ENCODE measurements at places on chromosomes 12 and 14.

GRCh38 chr12:11633968-11634367 is 15.5 kb upstream of the ETV6 start:
- no peak for DNase-seq

DNA sequence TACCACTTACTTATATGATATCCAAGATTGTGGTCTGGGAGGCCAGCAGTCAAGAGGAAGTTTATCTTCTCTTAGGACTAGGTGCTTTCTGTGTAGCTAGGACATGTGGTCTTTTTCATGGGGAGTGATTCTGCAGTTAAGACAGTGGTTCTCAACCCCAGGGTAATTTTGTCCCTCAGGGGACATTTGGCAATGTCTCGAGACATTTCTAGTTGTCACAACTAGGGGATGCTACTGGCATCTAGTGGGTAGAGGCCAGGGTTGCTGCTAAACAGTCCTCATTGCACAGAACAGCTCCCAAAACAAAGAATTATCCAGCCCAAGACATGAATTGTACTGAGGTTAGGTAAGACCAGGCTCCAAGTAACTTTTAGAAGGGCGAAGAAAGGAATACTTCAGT is 20.0 kb downstream of the AMDHD1 start:
- no peak for DNase-seq

- DNase-seq = no peak
These were observed 25.3 kb downstream of the DRAM1 start for GRCh38 chr12:101902641-101903040.

DNA sequence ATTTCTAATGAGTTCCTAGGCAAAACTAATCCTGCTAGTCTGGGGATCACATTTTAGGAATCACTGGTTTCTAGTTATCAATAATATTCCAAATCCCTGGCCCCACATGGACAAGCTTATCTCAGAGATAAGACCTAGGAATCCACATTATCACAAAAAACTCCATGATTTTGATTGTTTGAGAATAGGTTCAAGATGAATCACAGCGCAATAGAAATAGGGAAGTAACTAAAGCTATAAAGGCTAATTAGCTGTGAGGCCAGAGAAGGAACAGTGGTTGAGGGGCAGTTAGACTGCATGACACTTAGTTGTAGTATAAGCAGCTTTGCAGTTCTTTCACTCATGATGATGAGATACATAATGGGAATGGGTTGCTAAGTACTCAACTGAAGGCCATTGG is 13.1 kb upstream of the ATP5F1B start:
- no peak for DNase-seq

DNA sequence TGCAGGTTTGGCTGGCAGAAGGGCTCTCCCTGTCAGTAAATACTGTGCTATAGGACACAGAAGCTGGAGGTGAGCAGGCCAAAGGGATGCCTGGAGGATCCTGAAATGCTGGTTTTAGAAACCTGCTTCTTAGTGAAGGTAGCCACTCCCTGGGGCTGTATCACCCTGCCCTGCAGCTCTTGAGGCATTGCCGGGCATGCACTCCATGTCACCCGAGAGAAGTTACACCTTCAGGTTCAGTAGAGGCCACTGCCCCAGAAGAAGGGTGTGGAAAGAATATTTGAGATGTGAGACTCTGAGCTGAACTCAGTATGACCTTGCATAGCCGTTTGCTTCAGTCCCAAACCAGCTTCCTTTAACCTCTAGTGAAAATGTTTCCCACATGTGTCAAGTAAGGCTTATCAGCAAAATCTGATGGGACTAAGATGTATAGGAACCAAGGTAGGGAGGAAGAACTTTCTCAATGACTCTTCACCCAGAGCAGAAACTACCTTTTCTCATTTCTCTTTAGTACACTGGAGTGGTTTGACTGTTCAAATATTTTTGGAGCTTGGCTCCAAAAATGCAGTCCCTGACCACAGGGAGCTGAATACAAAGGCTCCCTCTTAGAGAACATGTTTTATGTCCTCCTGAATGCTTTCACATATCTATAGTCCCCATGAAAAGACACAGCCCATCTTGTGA is 164.5 kb upstream of the DYRK2 start:
- no peak for DNase-seq

DNA sequence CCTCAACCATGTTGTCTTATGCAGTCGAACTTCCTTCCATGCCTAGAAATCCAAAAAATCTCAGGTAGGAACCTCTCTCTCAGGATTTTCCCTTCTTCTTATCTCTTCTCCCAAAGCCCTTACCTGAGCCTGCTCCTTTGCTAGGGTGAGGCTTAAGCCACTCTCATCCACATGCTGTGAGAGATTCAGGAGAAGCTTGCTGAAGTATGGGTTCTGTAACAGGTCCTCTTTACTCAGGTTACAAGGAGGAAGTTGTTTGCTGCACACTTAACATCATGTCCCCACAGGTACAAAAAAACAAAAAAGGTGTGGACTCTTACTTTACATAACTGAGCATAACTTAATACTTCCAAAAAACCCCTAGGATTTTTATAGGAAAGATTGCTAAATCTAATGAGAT is 4.5 kb downstream of the HAUS4 start:
- no peak for DNase-seq

- no peak for DNase-seq
These were observed 1331.5 kb upstream of the TMEM132C start for GRCh38 chr12:126935435-126935834.

- peak; percentile 82 for DNase-seq
These were observed 235 bp downstream of the RAB2B start for GRCh38 chr14:21476523-21476924.

DNA sequence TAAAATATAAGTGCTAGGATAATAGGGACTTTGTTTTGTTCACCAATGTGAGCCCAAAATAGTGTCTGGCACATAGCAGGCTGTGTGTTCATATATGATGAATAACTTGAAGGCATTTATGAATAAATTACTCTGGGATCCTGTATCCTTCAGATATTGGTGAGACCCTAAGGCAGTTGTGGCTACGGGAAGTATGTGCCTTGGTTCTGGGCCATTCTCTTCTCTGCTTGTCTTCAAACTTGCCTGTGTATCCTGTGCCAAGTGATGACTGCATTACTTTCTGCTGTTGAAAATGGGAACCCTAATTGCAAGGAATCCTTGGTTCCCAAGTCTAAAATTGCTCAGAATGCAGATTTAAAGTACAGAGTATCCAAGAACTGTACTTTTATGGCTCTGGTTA is 67.6 kb upstream of the KTN1 start:
- no peak for DNase-seq

DNA sequence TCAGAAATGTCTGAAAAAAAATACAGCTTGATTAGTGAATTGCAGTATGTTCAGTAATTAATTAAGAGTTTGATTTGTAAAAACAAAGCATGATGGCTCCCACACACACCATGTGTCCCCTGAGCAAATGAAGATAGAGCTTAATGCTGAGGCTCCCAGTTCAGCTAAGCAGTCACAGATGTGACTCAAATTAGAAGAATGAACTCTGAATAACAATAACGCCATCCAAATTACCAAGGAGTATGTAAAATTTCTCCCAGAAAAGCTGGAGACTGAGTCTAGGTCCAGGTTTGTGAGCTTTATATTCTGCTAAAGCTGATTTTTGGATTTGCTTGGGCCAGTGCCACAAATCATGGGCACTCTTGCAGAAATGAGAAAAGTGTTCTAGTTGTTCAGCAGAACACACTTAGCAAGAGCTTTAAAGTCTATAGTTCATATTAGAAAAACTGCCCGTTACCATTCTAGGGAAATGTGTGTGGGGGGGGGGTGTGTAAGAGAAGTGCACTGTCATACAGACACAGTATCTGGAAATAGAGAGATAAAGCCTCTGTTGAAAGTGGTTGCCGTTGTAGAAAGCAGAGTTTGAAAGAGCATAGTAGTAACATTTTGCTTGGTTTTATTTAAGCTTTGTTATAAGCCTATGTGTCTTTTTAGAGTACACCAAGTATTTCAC is 253.1 kb downstream of the BCAT1 start:
- no peak for DNase-seq

DNA sequence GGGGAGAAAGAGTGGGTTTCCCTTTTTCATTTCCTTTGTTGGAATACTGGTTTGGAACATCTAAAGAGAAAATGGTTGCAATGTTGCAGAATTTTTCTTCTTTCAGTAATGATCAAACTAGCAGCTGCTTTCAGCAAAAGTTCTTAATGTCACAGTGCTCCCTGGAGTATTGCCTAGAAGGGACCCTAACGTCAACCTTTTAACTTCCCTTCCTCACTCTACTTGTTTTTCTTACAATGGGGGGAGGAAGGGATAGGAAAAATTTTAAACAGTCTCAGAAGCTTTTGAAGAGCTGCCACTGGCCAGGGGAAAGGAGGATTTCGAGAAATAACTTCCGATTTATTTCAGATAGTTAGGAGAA is 521.8 kb downstream of the MED13L start:
- no peak for DNase-seq

DNA sequence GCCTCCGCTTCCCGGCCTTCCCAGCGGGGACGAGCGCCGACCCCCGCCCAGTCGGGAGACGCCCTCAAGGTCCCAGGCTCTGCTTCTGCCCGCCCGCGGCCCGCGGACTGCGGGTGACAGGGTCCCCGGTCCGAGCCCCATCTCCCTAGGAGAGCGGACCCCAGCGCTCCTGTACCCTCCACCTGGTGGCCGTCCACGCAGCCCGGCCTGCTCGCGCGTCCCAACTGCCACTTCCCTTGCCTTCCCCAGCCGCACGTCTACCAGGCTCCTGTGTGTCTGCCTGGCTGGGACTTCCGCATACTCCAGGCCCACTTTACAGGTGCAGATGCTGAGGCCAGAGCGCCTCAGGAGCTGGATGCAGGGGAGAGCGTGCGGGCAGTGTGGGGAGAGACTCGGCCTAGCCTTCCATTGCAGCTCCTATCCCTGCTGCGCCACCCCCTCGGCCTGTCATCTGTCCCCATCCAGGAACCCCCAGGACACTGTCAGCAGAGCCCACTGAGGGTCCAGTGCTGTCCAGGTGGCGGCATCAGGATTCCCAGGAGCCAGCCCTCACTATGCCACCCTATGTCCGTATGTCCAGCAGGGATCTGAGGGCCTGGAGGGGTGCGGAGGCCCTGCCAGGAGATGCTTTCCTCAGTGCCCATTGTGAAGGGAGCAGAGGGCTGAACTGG is 8.0 kb upstream of the ANKRD9 start:
- peak; percentile 60 for DNase-seq

DNA sequence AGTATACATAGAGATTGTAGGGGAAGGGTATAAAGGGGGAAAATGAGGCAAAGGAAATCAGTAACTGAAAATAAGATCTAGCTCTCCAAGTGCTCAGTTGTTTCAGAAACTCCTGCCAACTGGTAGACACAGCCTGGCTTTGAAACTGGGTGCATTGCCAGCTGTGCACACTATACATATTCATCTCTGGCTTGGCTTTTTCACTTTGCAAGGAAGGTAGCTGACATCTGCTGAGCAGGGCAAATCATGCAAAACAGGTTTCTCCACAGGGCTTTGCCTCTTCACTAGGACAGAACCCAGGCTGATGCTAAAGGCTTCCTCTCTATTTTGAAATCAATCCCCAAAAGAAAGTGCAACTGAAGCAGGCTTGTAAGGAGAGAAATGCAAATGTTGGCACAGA is 101.5 kb downstream of the HELB start:
- no peak for DNase-seq

- no peak for DNase-seq
These were observed 10.9 kb downstream of the KMT2D start for GRCh38 chr12:49049566-49050224.

DNA sequence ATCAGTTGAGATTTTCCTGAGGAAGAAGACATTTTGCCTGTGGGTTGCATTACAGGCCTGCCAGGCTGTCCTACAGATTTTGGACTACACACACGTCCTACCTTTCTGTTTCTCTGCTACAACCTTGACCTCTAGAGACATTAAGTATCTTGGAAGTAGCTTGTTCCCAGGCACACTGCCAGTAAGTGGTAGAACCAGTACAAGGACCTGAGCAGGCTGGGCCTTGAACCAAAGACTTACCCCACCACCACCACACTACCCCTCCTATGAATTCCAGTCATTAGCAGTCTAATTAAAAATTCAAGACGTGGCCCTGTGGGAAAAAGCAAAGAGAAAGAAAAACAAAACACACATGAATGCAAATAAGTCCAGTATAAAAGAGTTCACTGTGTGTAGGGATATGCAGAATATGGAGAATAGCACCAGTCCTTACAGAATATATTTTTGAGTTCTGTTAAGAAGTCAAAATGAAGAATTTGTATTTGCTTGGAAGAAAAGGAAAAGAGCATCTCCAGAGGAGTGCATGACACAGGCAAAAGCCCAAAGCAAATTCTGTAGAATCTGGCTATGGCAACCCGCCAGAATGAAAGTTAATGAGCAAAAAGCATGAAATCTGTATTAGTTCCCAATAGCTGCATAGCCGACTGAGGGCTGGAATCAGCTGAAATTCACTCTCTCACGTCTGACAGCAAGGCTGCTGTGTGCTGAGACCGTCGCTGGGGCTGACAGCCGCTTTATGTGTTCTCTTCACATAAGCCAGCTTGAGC is 74.3 kb upstream of the ST8SIA1 start:
- DNase-seq = no peak

DNA sequence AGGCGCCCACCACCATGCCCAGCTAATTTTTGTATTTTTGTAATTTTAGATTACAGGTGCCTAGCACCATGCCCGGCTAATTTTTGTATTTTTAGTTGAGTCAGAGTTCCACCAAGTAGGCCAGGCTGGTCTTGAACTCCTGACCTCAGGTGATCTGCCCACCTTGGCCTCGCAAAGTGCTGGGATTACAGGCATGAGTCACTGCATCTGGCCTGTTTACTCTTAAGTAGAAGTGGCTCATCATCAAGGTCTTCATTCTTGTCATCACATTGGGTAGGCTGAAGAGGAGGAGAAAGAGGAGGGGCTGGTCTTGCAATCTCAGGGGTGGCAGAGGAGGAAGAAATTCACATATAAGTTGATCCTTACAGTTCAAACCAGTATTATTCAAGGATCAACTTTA is 152.4 kb upstream of the ATP2B1 start:
- DNase-seq = no peak

DNA sequence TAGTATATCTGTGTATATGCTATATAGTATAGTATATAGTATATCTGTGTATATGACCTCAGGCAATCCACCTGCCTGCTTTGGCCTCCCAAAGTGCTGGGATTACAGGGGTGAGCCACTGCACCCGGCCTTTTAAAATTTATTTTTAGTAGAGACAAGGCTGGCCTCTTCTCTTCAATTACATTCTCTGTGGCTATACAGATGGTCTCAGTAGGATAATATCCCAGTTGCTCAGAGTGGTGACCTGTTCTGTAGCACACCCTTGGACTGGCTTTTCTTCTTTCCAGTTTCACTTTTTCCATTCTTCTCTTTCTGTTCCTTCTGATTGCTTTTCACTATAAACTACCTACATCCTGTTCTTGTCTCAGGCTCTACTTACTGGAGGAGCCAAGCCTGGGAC is 3.1 kb upstream of the NFATC4 start:
- DNase-seq = no peak
